ENCODE measurements at places on chromosomes 11 and 22.

DNA sequence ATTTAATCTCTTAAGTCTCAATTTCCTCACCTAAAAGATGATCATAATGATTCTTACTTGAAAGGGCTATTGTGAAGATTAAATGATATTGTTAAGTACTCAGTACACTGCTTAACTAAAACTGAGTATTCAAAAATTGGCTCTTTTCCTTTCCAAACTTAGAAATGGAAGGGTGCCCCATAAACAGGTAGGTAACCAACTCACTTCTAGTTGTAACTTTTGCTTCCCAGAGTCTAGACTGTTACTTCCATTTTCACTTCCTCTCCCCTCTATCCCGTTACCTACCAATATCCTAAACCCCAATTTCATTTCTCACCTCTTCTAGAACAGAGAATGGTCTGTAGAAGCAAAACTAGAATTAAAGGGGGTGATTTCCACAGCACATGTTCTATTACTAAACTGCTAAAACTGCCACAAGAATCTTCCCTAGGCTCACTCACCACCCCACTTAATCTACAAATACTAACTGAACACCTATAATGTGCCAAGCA lies 50.0 kb downstream of the RRAS2 start:
- DNase-seq, result no peak

DNA sequence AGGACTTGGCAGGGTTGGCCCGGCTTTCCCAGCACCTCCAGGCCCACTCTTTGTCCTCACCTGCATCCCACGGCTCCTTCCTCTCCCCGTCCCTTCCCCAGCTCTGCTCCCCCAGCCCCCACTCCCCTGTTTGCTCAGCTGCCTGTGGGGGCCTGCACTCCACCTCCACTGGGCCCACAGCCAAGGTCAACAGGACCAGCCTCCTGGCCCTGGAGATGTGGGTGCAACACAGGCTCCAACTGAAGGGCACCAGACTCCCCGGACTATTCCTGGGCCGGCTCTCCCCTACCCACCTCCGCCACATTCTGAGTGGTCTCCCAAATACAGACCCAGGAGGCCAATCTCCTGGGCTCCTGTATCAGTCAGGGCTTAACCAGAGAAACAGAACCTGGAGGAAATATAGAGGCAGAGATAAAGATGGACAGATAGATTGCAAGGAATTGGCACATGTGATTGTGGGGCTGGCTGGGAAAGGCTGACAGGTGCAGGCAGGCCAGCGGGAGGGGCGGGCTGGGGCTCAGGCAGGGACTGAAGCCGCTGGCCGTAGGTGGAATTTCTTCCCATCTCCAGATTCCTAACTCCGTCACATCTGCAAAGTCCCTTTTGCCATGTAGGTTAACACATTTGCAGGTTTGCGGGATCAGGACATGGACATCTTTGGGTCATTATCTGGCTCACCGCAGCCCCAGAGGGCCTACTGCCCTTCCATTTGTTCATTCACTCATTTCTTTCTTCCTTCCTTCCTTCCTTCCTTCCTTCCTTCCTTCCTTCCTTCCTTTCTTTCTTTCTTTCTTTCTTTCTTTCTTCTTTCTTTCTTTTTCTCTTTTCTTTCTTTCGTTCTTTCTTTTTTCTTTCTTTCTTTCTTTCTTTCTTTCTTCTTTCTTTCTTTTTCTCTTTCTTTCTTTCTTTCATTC lies 45.8 kb upstream of the MYH9 start:
- no peak for DNase-seq

DNA sequence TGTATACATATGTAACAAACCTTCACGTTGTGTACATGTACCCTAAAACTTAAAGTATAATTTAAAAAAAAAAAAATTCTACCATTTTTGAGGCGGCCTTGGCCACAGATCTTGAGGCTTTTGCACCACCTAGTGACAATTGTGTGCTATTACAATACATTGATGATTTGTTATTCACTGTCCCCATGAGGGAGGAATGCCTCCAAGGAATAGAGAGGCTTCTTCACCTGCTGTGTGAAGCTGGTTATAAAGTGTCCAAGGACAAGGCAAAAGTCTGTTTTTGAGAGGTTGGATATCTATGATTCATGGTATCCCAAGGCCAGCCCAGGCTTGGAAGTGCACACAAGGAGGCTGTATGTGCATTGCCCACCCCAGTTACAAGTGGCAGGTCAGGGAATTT lies 30.7 kb downstream of the SLC22A25 start:
- peak; percentile 19 for DNase-seq

- DNase-seq, result no peak
Measured at GRCh38 chr11:123519797-123520193, 89.7 kb downstream of the GRAMD1B start.

DNA sequence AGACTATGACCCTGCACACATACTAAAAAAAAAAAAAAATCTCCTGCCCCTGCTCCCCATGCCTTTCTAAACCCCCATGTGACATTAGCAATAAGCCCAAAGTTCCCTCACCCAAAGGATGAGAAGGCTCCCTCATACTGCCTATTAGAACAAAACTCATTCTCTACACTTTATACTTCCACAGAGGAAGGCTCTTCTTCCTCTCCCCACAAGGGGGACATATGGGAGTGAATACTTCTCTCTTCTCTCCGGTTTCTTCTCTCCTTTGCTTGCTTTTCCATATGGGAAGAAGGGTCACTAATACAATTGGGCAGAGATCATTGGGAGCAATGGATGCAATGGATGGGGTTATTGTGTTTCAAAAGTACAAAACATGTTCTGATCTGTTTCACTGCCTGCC lies 3.3 kb downstream of the OR52L1 start:
- DNase-seq, result no peak

DNA sequence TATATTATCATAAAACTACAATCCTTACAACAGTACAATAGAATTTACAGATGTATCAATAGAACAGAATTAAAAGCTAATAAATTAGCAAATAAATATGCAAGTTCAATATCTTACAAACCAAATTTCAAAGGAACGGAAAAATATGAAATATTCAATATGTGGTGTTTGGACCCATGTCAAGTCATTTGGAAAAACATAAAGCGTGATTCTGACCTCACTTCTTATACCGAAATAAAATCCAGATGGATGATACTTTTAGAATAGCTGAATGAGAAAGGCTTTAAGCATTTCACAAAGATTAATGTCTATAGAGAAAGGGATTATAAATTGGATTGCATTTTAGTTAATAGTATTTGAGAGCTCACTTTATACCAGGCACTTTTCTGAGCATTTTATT lies 92.8 kb upstream of the TEAD1 start:
- DNase-seq, result peak; percentile 49

DNA sequence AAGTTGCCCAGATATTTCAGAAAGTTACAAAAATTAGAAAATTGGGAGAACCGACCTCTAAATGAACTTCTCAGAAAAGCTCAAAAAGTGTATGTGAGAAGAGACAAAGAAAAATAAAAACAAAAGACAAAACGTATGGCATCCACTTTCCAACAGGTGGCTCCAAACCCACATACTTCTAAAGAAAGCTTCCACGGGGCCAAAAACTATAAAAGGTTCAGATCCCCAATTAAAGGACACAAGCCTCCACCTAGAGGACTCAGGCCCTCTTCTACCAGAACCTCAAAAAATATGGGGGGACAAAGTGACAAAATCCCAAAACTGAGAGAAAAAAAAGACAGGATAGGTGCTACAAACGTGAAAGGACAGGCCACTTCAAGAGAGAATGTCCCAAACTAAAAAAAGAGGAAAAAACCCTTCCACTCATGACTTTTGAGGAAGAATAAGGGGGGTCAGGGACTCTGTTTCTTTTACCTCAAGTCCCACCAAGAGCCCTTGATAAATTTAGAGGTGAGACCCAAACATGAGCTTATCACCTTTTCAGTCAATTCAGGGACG lies 8.8 kb downstream of the SCGB2A1 start:
- peak; percentile 2 for DNase-seq

DNA sequence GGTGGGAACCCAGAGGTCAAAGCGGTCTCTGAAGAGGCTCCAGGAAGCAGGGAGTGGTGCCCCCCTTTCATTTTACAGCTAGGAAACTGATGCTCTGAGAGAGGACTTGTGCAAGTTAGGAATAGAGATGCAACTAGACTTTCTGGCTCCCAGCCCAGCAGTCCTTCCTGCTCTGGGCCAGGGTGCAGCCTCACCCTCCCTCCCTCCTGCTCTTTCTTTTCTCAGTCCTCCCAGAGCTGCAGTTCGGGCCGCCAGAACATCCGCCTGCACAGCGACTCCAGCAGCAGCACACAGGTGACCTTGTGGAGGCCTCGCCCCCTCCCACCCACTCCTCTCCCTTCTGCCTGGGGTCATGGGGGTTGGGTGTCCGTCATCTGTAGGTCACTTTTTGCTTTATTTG lies 51.5 kb downstream of the LHFPL7 start:
- DNase-seq, result peak; percentile 14

DNA sequence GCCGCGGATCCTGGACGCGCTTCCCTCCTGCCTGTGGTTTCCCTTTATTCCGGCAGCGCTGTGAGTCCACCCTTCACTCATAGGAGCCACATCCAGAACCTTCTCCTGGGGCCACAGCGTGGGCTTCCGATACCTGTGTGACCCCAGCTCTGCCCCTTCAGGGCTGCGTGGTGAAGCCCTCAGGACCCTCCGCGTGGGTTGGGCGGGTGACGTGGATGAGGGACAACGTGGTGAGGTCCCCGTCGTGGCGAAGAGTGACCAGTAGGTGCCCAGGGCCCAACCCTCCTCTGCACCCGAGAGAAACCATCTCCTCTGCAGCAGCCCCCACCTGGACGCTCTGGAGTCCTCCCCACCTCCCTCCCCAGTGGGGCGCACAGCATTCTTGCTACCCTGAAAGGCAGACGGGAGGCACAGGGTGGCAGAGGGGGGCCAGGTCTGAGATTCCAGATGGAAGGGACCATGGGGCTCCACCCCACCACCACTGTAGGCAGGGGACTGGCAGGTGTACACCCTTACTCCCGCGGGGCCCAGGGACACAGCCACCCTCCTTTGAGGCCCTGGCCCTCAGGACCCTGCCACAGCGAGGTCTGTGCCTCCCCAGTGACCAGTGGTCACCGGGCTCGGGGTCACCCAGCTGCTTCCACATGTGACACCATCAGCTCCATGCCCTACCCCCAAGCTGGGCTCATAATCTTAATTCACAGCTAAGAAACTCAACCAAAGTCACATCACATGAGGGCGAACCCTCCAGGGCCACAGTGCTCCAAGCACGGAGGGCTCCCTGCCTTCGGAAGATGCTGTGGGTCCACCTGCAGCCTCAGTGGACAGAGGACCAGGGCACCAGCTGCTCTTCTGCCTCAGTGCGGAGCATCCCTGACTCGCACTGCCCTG lies 3.4 kb upstream of the ZBED4 start:
- no peak for DNase-seq

- DNase-seq, result no peak
Measured at GRCh38 chr11:111427471-111427912, 48.4 kb upstream of the POU2AF1 start.
